Stimulated activated CD8-positive, alpha-beta memory T cell treated with anti-CD3 and anti-CD28 coated beads, Interleukin-4, amount 100 ng/mL, for 4 hours (primary cell): ENCODE measurements at places on chromosomes 1 and 21.

DNA sequence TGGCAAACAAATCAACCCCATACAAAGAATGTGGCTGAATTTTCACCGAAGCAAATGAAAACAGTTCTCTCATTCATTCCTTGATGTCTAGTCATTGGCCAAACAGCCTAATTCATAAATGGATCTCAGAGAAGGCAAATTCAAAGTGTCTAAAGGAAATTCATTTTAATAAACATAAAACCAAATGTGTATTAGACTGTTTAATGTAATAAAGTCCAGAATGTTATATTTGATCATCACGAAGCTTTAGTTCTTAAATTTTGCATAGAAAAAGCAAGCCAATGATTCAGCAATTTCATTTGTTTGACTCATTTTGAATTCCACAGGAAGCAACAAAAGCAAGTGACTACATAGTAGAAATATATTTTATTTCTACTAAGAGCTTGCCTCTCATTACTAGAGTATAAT lies 379.2 kb upstream of the ADAMTS5 start:
- no peak for DNase-seq

DNA sequence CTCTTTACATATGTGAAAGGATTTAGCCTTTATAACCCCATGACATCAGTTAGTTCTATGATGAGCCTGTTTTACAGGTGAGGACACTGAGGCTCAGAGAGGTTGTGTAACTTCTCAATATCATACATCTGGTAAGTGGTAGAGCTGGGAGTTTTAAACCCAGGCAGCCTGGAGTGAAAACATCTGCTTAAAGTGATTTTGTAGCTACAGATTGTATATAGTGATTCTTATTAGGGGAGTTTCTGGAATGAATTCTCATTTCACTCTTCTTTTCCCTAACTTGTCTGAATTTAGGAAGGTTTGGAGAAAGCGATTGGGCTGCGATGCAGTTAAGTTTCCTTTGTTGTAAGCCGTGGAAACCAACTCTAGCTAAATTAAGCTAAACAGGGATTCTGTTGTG lies 175.6 kb downstream of the CAMTA1 start:
- no peak for DNase-seq

DNA sequence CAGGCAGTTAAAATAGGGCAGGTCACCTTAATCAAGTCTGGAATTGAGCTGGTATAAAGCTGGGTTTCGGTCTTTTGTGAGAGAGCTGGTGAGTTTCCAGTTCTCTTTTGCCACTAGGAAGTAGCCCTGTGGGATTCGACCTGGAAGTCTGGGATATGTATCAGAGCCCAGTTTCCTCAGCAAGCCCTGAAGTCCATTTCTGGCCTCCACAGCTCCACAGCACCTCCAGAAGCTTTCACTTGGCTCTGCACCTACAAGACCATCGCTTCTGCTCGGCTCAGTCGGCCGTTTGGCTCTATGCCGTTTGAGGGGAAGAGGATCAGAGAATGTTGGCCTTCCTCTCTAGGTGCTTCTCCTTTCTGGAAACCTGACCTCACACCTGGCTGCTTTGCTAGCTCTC lies 148.0 kb downstream of the GALNT2 start:
- no peak for DNase-seq

GRCh38 chr1:204650911-204651570 lies 34.5 kb downstream of the LRRN2 start:
- DNase-seq = no peak

DNA sequence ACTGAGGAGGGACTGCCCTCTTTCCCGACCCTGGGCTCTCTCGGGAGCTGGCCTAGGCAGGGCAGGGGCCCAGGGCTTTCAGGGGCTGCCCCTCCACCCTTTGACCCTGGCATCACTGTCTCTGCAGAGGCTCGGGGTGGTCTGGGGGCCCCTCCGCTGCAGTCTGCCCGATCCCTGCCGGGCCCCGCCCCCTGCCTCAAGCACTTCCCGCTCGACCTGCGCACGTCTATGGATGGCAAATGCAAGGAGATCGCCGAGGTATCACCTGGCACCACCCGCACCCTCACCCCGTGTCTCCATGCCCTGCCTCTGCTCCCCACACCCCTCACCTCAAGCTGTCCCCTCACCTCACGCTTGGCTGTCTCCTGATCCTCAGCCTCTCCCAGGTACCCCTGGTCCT lies 5.5 kb downstream of the AMPD2 start:
- no peak for DNase-seq

DNA sequence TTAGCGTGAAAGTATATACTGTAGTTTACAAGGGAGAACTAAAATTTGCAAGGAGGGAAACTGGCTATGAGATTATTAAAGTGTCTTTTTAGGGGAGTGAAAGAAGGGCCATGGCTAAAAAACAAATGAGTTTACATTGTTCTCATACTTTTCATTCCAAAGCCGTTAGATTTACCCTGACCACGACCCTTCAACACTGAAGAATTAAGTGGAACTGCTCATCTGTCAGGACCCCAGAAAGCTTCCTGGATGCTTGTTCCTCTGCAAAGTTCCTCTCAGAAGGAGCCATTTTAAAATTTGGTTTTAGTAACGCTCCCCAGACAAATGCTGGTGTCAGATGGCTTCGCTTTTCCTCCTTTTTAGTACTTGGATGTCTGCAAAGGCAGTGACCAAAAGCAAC lies 82.7 kb upstream of the ZBTB18 start:
- DNase-seq = no peak

GRCh38 chr1:223492044-223492443 lies 98.8 kb downstream of the CCDC185 start:
- DNase-seq = no peak

DNA sequence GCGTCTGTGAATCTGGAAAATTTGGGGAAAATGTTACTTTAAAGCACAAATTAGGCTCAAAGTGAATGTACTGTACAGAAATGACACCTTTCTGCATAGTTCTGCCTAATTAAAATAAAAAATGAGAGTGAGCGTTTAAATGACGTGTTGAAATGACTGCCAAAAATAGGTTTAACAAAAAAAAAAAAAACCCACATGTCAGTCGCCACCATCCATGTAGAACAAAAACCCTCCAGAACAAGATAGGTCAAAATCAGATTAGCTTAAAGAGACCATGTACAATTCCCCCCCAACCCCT lies 745 bp downstream of the PARP1 start:
- DNase-seq = no peak

DNA sequence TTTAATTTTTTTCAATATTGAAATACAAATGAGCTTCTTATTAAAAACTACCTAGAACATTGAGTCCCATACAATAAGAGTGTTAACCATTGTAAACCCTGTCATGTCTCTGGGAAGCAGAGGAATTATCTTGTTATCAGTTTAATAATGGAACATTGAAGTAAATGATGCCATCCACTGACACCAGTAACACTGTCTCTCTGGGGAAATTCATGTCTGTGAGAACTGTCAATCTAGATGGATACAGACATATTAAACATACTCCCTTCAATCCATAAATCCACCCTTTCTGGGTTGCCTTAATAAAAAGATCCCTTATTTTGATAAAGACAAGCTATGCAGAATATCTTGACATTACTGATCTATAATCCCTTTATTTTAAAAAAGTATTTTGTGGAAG lies 503.2 kb downstream of the DPYD start:
- DNase-seq = no peak

DNA sequence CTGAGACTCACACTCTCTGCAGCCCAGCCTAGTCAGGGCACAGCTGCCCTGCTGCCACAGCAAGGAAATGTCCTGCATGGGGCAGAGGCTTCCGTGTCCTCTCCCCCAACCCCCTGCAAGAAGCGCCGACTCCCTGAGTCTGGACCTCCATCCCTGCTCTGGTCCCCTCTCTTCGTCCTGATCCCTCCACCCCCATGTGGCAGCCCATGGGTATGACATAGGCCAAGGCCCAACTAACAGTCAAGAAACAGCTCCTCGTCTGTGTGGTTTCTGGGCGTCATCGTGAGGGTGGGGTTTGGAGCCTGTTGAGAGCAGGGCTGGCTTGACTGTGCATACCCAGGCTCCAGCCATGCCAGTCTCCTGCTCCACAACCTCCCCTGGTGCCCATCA lies 19.5 kb downstream of the FAAH start:
- DNase-seq = no peak
